ENCODE measurements at places on chromosomes 4 and X. TPM values are rescaled to one million over a fixed set of nuclear protein-coding genes. Genes with fewer than 3 reads are reported as not detected.

Gene GABRG1
- not detected for total RNA-seq

Gene CFI
- 2.2 TPM for total RNA-seq

Gene PHEX
- total RNA-seq = 0.68 TPM

Gene MAGEA1
- not detected for total RNA-seq

Gene EDNRA
- 10.8 TPM for total RNA-seq

- peaks cover 4% of the 10 kb centered on the region for H3K4me1 ChIP-seq
- H3K27ac ChIP-seq = no peak overlapping the region
- no peak overlapping the region for H3K4me3 ChIP-seq
- DNase-seq = no peak
Measured at GRCh38 chr4:138901177-138901576, 114.4 kb upstream of the NOCT start.

DNA sequence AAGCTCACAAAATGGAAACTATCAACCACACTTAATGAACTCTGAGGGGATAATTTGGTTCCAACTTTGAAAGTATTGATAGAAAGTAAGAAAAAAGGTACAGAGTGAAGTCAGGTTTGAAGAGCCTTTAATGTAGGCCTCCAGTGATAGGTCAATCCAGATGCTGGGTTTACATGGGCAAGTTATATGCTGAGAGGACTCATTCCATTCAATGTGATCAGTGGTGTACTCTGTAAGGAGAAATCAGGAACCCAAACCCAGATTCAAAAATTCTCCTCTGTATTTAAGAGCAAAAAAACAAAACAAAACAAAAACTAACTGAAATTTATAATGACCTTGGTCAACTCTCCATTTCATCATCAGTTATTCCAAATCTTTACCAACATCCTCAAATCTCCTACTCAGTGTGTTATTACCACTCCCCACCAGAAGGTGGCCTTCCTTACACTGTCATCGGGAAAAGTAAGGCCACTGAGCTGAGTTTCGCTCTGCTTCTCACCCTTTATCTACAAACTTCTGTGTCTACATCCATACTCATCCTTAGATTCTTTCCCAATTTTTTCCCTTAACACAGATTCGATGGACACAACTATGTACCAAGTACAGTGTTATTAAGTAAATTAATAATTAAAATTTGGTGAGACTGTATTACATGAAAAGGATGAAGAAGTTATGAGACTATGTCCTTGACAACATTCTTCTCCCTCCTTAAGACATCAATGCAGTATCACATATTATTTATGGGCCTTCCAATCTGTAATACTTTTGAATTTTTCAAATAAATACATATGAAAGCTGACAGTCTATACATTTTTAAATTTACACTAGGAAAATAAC lies 88.3 kb downstream of the ZAR1 start:
- peaks cover 23% of the 10 kb centered on the region for H3K36me3 ChIP-seq
- H3K27me3 ChIP-seq = no peaks in the 10 kb centered on the region

- H3K4me3 ChIP-seq = no peak overlapping the region
- no peak overlapping the region for H3K27ac ChIP-seq
- H3K27me3 ChIP-seq = no peaks in the 10 kb centered on the region
- peaks cover 8% of the 10 kb centered on the region for H3K36me3 ChIP-seq
- H3K4me1 ChIP-seq = no peaks in the 10 kb centered on the region
Measured at GRCh38 chr4:55965585-55965984, 16.8 kb downstream of the CEP135 start.

GRCh38 chrX:109635146-109635545 lies 10.2 kb upstream of the KCNE5 start:
- H3K4me3 ChIP-seq = no peak overlapping the region
- H3K27me3 ChIP-seq = no peaks in the 10 kb centered on the region
- H3K27ac ChIP-seq = no peak overlapping the region
- DNase-seq = no peak
- H3K36me3 ChIP-seq = no peaks in the 10 kb centered on the region

DNA sequence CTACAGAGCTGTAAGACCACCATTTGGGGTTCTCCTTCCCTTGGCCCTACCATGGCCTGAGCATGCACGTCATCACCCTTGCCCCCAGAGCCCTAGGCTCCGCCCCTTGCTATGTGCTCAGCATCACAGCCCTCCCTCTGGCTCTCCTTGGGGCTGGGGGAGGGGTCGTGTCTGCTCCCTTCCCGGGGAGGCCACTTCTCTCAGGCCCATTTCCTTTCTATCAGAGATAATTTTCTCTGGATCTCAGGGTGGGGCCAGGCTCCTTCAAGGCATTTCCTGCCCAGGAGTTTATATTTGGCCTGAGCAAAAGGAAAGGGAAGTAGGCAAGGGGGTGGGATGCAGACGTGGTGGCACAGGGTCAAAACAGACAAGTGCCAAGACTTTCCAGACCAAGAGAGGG lies 55.9 kb downstream of the STARD8 start:
- H3K27ac ChIP-seq = no peak overlapping the region
- no peaks in the 10 kb centered on the region for H3K27me3 ChIP-seq
- H3K4me3 ChIP-seq = no peak overlapping the region
- no peaks in the 10 kb centered on the region for H3K4me1 ChIP-seq
- no peaks in the 10 kb centered on the region for H3K36me3 ChIP-seq

DNA sequence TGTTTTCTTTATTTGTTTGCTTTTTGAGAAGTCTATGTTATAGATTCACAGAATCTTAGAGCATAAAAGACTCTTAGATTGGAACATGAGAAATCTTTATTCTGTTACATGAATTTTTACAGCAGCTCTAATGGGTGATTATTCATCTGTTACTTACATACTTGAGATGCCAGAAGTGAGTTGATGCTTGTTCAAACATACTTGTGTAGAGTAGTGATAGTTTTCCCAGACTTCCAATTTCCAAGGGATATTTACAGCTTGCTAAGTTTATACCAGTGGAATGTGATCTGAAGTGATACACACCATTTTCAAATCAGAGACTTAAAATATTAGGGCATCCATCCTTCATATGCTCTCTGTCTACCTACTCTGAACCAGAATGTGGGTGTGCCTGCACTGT lies 252.9 kb upstream of the SMIM31 start:
- no peak overlapping the region for H3K27ac ChIP-seq
- DNase-seq = no peak
- H3K4me3 ChIP-seq = no peak overlapping the region
- H3K36me3 ChIP-seq = no peaks in the 10 kb centered on the region
- H3K27me3 ChIP-seq = no peaks in the 10 kb centered on the region
- no peaks in the 10 kb centered on the region for H3K4me1 ChIP-seq

- no peaks in the 10 kb centered on the region for H3K4me1 ChIP-seq
- no peaks in the 10 kb centered on the region for H3K36me3 ChIP-seq
- no peak overlapping the region for H3K4me3 ChIP-seq
- H3K27me3 ChIP-seq = no peaks in the 10 kb centered on the region
Measured at GRCh38 chrX:145524931-145525330, 277.6 kb downstream of the SPANXN1 start.

DNA sequence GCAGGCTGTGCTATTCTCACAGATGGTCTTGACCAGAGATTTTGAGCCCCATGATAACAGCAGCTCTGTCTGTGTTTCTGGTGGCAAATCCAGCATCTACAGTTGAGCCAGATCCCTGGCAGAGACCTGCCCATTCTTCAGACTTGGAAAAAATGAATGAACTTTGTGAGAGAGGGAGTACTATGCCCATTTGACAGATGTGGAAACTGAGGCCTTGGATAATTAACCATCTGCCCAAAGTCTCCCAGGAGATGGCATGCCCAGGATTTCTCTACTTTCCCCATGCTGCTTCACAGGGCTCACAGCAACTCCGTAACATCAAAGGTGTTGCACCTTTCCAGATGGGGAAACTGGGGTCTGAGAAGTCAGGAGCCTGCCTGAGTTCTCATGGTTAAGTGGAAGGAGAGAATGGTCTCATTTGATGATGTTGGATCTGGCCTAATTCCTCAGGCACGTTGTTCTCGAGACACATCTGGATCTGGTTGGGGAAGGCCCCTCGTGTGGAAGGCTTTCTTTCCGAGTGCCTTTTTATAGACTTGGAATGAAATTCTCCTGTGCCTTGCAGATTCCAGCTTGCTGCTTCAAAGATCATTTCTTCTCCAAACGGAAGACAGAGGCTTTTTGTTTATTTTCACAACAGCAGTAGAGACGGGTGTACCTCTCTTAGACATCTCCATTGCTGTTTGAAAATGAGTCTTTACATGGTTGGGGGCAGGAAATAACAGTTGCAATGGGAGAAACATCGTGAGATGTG lies 73.3 kb upstream of the STX18 start:
- H3K4me3 ChIP-seq = no peak overlapping the region
- DNase-seq = no peak

GRCh38 chr4:77651820-77652219 lies 46.2 kb downstream of the CXCL13 start:
- no peak overlapping the region for H3K4me3 ChIP-seq
- H3K27ac ChIP-seq = no peak overlapping the region
- H3K36me3 ChIP-seq = no peaks in the 10 kb centered on the region
- no peaks in the 10 kb centered on the region for H3K27me3 ChIP-seq
- DNase-seq = no peak
- H3K4me1 ChIP-seq = no peaks in the 10 kb centered on the region

DNA sequence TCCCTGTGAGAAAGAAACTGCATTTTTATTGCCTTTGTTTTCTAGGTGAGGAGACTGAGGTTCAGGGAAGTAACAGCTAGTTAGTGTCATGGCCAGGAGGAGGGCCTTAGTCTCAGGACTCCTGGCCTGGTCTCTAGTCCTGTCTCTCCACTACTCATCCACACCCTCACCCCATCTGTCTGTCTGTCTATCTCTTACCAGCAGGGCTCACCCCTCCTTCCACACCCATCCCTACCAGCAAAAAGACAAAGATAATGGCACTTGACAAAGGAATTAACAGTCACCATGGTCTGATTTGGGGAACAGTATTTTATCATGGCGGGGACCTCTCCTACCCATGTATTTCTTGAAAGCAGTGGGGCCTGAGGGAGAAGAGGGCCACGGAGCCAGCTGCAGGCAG lies 125.8 kb downstream of the REPS2 start:
- H3K27ac ChIP-seq = no peak overlapping the region
- H3K4me3 ChIP-seq = no peak overlapping the region
- no peaks in the 10 kb centered on the region for H3K36me3 ChIP-seq
- H3K27me3 ChIP-seq = no peaks in the 10 kb centered on the region
- H3K4me1 ChIP-seq = no peaks in the 10 kb centered on the region
- DNase-seq = no peak

GRCh38 chr4:5933116-5933515 lies 40.2 kb upstream of the CRMP1 start:
- no peak for DNase-seq
- no peaks in the 10 kb centered on the region for H3K4me1 ChIP-seq
- no peaks in the 10 kb centered on the region for H3K27me3 ChIP-seq
- no peak overlapping the region for H3K27ac ChIP-seq
- H3K4me3 ChIP-seq = no peak overlapping the region

DNA sequence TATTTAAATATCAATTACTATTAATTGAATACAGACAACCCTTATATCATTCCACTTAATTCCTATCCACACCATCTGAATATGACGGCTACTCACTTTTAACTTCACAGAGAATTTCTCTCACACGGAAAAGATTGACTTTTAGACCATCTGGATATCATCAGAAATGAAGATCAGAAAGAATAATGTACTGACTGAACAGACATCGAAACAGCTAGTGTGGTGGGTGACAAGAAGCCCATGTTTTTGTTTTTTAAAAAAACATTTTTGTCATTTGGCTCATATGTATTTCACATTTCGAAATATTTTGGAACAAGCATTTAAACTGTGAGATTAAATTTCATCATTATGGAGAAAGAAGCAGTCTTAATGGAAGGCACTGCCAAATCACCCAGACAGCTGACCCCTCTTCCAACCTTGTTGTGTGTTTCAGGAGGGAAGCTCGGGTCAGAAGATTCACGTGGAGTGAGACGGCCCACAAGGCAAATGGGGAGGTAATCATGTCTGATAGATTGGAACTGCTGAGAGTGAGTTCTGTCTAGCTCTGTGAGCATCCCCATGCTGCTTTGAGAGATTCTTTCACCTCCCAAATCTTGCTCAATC lies 204.2 kb upstream of the RASGEF1B start:
- H3K27ac ChIP-seq = no peak overlapping the region
- no peak for DNase-seq
- no peaks in the 10 kb centered on the region for H3K27me3 ChIP-seq
- H3K4me3 ChIP-seq = no peak overlapping the region
- H3K4me1 ChIP-seq = no peaks in the 10 kb centered on the region
- H3K36me3 ChIP-seq = no peaks in the 10 kb centered on the region

- no peak overlapping the region for H3K4me3 ChIP-seq
- no peaks in the 10 kb centered on the region for H3K4me1 ChIP-seq
- no peak for DNase-seq
Measured at GRCh38 chr4:80239480-80240150, 26.8 kb upstream of the FGF5 start.

DNA sequence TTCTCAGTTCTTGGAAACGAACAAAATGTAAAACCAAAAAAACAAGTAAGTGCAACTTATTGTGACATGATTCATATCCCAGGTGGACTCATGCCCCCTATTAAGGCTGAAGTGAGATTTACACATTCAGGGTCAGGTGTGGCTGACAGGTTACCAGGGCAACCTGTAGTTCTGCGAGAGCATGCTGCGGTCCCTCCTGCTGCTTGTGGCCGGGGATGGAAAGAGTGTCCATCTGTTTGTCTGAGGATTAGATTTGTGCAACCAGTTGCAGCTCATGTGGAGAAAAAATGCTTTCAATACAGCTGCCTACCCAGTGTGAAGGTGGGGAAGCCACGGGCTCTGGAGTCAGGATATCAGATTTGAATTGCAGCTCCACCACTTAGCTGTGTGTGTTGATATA lies 78.8 kb downstream of the FAM184B start:
- no peak overlapping the region for H3K4me3 ChIP-seq
- DNase-seq = no peak
- H3K27ac ChIP-seq = no peak overlapping the region
- no peaks in the 10 kb centered on the region for H3K36me3 ChIP-seq
